ENCODE measurements at places on chromosomes 12 and 14.

GRCh38 chr12:116043659-116044535, 233.6 kb downstream of the MED13L start:
- no peak for DNase-seq

DNA sequence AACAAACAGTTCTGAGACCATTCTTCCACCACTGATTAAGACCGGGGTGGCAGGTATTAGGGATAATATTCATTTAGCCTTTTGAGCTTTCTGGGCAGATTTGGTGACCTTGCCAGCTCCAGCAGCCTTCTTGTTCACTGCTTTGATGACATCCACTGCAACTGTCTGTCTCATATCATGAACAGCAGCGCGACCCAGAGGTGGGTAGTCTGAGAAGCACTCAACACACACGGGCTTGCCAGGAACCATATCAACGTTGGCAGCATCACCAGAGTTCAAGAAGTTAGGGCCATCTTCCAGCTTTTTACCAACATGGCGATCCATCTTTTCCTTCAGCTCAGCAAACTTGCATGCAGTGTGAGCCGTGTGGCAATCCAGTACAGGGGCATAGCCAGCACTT, 16.9 kb downstream of the AEBP2 start:
- no peak for DNase-seq

DNA sequence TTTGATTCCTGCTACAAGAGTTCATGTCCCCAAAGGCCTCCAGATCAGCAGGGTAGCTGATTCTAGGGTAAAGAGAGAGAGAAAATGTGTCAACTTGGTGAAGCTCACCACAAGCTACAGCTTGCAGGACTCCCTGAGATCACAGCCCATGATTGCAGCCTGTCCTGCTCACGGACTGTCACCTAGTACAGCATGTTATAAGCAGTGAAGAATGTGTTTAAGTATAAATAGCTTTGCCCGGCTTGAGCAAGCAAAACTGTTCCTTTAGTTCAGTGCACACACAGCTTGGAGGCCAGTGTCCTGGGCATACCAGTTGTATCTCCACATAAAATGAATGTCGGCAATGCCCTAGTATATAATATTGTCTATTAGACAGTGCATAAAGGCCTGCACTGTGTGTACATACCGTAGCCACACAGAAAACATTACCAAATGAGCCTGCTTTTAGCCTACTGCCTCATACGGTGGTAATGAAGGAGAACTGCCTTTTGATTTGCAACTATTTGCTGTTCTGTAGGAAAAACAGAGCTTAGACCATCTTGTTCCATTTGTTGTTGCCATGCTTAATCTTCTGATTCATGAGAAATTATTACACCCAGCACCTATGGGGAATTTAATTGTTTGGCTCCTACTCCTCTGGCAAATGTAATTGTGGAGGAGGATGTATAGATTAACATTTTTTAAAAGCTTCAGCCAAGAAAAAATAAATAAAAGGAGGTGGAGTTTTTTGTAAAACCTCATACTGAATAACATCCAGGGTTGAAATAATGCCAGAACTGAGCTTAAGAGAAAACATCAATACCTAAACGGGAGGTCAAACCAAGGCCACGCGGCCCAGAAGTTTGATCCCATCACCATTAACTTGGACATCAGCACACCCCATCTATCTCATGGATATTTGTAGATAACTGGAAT, 108.1 kb upstream of the G2E3 start:
- no peak for DNase-seq

- no peak for DNase-seq
These were observed 979.0 kb downstream of the TMTC2 start for GRCh38 chr12:83665634-83666218.

DNA sequence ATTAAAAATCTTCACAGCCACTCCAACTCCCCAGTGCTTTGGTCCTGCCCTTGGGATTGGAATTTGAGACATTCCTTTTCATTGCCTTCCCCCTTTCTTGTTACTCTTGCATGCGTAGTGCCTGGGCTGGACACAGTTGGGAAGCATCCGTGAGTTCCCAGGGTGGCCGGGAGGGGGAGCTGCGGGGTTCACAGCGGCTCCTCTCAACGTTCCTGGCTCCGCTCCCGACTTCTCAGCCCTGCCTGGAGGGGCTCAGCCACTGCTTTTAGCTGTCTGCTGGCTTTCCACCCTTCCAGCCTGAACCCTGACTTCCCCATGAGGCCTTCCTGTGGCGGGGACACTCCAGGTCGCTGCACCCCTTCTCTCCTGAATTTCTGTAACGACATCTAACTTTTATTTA, 3.2 kb downstream of the TEX52 start:
- no peak for DNase-seq

- no peak for DNase-seq
These were observed 58.0 kb downstream of the TRAFD1 start for GRCh38 chr12:112183141-112184021.
